ENCODE measurements at places on chromosomes 12 and 14.

DNA sequence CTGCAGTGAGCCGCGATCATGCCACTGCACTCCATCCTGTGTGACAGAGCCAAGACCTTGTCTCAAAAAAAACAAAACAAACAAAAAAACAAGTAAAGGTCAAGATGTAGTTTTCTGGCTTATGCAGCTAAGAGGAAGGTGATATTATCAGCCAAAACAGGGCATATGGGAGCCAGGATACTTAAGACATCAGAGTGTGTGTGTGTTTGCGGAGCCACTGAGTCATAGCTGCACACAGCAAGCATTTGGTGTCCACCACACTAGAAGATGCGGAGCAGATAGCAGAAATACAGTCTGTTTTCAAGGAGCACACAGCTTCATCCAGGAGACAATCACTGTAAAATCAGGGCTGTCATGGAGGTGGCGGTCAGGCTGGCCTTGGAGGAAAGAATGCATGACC, 72.6 kb upstream of the REP15 start:
- no peak for DNase-seq

DNA sequence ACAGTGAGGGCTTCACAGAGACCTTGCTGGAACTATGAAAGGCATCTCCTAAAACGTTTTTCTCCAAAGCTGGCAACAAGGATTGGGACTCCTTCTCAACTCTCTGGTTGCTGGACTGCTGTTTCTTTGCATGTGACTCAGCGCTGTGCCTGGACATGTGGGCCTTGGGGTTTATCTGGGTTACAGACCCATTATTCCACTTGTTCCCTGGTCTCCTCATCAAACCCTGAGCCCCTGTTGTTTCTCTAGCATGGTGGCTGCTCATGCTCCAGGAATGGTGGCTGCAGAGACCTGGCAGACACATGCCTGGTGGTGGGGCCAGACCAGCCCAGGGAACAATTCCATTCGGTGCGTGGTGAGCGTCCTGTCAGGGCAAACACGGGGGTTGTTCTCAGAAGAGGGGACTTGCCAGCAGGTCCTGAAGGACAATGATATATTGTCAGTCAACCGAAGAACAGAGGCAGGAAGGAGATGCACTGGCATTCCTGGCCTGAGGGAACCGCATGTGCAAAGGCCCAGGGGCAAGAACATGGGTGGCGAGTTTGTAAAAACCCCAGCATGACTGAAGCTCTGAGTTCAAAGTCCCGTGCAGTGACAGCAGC, 320.1 kb upstream of the RTL1 start:
- DNase-seq: no peak

- no peak for DNase-seq
Observed at GRCh38 chr14:69266572-69267345, 6.8 kb downstream of the GALNT16 start.

- no peak for DNase-seq
Observed at GRCh38 chr12:58323676-58324075, 382.3 kb downstream of the ATP23 start.

DNA sequence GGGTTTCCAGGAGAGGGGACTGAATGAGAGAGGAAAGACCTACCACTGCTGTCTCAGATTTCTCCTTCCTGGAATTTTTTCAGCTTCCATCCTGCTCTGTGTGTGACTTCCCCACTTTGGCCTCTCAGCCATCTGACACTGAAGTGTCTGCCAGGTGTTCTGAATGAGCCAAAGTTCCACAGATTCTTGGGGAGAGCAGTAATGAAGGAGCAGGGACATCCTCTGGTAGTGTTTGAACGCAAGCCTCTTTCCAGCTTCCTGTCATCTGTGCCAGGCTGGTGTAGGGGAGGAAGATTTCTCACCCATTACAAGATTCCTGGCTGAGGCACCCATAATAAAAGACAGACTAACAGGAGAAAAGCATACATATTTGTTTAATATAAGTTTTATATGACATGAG, 141.7 kb upstream of the NRXN3 start:
- no peak for DNase-seq

GRCh38 chr12:21962236-21962635, 21.0 kb upstream of the ABCC9 start:
- DNase-seq: no peak

GRCh38 chr12:45431126-45431525, 215.2 kb downstream of the ANO6 start:
- DNase-seq: no peak

- no peak for DNase-seq
Observed at GRCh38 chr14:22086131-22086530, 412.5 kb upstream of the OR4E1 start.

DNA sequence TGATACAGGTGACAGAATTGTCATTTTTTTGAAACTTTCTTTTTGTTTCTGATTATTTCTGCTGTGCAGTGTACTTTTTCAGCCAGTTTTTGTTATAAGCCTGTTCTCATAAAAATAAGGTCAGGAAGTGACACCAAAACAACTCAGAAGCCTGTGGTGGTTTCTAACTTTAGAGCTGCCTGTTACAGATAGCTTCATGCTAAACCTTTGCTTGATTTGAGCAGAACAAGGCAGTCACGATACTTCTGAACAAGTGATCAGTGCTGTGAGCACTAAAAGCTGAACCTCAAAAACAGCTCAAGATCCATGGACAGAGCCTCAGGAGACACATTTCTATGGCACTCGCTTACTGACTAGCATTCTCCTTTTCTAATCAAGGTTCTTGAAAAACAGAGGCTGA, 82.0 kb downstream of the PRKCH start:
- DNase-seq: no peak

GRCh38 chr14:33210311-33210710, 271.6 kb downstream of the NPAS3 start:
- peak; percentile 58 for DNase-seq

GRCh38 chr12:71626098-71626497, 37.5 kb downstream of the ZFC3H1 start:
- DNase-seq: no peak

DNA sequence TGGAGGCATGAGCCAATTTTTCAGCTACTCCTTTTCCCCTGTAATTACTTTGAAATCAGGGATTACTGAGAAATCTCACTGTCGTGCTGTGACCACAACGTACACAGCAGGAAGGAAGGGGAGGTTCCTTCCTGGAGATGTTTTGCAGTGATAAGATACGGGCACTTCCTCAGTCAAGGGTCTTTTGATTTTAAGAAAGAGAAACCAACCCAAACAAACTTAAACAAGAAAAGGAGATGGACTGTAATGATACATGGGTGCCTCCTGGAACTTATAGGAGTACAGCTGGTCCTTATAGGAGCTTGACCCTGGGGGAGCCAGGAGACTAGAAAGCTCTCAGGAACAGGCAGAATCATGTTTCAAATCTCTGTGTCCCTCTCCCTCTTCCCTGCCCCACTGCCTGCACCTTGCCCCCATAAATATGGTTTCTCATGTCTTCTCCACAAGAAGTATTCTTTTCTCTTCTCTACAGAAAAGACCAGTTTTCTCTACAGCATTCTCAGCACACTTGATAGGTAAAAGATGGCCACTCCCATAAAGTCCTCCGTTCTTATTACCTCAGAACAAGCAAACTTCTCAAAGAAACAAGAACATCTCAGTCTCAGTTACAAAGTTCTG, 281.1 kb upstream of the AMIGO2 start:
- no peak for DNase-seq

DNA sequence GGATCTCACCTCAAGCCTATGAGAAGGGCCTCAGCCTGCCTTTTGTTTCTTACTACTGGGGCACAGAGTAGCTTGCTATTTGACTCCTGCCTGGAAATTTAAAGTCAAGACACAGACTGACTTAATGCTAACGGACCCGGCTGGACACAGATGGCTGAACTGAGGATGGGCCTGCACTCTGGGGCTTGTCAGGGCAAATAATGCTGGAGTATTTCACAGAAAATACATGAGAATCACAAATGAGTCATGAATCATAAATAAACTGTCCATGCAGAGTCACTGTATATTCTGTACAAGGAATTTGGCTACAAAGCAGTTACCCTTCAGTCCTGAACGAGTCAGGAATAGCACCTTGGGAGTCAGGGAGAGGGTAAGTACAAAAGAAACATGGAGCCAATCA, 683.2 kb upstream of the FOXG1 start:
- DNase-seq: peak; percentile 4

DNA sequence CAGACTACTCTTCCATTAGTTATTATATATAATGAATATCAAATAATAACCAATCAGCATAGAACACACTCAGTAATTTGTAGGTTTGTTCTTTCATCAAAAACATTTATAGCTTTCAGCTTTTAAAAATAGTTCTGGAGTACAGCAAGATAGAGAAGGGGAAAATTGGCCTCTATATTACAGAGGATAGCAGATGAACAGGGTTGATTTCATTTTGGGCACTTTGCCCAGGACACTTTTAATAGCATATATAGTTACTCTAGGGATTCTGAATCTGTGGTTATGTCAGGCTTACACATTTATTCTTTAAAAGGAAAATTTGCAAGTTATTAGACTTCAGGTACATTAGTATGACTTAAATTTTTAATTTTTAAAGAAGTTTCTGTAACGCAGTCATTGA, 52.6 kb downstream of the IFT81 start:
- DNase-seq: no peak

GRCh38 chr12:10088955-10089900, 9.6 kb downstream of the CLEC1A start:
- no peak for DNase-seq

- DNase-seq: no peak
Observed at GRCh38 chr14:73467800-73468199, 9.5 kb upstream of the NUMB start.
